ENCODE measurements at places on chromosomes 3 and 15.

- DNase-seq = peak; percentile 28
These were observed 46.4 kb downstream of the DLEC1 start for GRCh38 chr3:38085311-38085942.

DNA sequence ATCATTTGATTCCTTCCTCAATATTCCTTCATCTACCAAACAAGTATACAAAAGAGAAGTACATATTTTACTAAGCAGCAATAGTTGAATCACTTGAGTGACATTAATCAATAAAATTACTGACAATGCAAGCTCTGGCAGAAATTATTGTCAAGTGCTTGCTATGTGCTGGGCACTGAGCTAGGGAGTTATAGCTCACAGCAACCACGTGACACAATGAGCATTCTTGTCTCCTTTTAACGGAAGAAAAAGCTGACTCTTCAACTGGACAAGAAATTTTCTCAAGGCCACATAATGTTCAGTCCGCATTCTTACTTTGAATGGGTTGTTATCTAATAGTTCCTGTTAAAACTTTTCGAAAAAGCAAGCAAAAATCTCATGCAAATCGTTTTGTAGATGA lies 500.1 kb downstream of the PYDC2 start:
- no peak for DNase-seq

GRCh38 chr3:4531478-4532025 lies 38.4 kb downstream of the ITPR1 start:
- no peak for DNase-seq

GRCh38 chr15:36658312-36658711 lies 78.9 kb downstream of the CDIN1 start:
- no peak for DNase-seq

GRCh38 chr15:57635300-57635909 lies 43.7 kb downstream of the MYZAP start:
- DNase-seq = no peak

DNA sequence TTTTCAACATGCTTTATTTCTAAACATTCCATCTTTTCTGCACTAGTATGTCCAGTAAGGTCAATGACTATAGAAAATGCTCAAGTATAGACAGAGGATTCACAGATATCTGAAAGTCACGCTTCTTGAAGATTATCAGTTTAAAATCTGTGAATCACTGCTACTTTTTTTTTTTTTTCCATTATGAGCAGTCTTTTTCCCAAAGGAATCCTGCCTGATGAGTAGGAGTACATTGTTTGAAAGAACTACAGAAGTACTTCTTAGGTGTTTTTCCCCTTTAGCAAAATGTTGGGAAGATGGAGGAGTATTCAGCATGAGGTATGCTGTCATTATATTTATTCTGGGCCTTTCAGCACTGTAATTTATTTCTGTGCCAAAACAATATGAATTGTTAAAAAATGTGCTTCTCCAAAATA lies 266.2 kb downstream of the NLGN1 start:
- DNase-seq = no peak

- DNase-seq = no peak
These were observed 91.1 kb downstream of the TRIM42 start for GRCh38 chr3:140768941-140769340.

- no peak for DNase-seq
These were observed 4.5 kb upstream of the SEMA3B start for GRCh38 chr3:50264383-50264963.

GRCh38 chr3:143122089-143122430 lies 2.5 kb downstream of the CHST2 start:
- DNase-seq = no peak

DNA sequence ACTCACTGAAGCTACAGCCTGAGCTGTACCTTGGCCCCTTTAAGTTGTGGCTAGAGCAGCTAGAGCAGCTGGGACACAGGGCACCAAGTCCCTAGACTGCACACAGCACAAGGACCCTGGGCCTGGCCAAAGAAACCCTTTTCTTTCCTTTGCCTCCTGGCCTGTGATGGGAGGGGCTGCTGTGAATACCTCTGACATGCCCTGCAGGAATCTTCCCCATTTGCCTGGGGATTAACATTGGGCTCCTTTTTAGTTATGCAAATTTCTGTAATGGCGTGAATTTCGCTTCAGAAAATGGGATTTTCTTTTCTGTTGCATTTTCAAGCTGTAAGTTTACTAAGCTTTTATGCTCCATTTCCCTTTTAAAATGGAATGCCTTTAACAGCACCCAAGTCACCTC lies 611.2 kb upstream of the ARPP21 start:
- DNase-seq = no peak

DNA sequence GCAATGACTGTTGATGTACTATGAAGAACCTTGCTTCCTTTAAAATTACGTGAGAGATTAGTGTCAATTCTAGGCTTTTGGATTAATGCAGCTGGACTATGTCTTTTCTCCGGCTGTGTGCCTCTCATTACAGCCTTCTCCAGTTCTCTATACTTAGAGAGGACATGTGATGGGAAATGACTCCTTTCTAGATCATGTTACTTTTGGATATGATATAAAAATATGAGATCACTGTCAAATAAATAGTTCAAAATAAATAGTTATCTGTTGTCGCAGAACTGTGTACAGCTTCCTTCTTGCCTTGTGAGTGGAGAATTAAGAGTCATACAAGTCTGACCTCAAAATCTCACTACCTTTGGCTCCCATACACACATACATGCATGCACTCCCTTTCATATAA lies 592.4 kb downstream of the DIPK2A start:
- DNase-seq = no peak

DNA sequence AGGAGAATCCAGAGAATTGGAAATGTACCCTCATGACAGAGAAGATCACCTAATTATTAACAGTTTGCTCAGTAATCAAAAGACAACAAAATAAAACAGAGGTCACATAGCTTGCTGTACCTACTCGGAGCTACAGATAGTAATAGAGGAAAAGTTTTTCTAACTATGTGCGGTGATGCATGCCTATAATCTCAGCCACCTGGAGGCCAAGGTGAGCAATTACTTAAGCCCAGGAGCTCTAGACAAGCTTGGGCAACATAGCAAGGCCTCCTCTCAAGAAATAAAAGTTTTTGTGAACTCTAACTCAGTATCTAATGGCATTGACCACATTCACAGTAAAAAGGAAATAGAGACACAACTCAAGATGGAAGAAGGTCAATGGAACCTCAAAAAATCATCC lies 243.6 kb downstream of the ATP8B4 start:
- DNase-seq = no peak

GRCh38 chr3:175082631-175083030 lies 223.5 kb downstream of the NAALADL2 start:
- DNase-seq = no peak

DNA sequence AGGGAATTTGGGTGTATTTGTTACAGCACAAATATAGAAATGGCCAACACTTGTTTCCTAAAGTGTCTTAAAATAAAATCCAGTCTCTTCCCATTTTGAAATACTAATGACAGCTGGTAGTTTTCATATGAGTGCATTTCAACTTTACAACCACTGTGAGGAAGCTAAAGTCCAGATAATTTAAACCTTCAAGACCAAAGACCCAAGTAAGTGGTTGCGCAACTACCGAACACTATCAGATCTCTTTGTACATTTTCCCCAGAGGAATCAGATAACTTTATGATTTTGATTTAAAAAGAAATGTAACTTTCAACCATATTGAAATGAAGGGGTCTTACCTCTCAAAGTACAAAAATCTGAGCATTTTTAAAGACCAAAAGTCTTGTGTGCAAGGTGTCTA lies 14.3 kb downstream of the BCL2L10 start:
- DNase-seq = no peak

DNA sequence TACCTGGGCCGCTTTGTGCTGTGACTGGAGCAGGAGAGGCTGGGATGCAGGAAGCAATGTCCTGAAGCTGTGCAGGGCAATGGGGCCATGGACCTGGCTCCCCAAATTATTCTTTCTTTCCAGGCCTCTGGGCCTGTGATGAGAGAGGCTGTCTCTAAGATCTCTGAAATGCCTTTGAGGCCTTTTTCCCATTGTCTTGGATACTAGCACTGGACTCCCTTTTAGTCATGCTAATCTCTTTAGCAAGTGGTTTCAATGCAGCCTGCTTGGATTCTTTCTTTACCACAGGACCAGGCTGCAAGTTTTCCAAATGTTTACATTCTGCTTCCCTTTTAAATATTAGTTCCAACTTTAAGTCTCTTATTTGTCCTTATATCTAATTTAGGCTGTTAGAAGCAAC lies 64.8 kb upstream of the SGO1 start:
- no peak for DNase-seq

DNA sequence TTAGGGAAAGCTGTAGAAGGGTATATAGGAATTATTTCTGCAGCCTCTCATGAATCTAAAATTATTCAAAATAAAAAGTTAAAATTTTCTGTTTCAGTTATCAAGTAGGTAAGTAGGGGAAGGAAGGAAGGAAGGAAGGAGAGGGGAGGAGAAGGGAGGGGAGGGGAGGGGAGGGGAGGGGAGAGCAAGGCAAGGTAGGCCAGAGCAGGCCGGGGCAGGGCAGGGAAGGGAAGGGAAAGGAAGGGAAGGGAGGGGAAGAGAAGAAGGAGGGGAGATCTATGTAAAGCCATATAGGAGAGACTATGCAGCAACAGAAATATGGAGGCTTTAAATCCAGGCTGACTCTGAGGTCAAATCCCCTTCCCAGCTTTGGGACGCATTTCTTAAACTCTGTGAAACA lies 38.3 kb upstream of the BOC start:
- DNase-seq = no peak

GRCh38 chr3:49650637-49651036 lies 23.5 kb upstream of the APEH start:
- no peak for DNase-seq

DNA sequence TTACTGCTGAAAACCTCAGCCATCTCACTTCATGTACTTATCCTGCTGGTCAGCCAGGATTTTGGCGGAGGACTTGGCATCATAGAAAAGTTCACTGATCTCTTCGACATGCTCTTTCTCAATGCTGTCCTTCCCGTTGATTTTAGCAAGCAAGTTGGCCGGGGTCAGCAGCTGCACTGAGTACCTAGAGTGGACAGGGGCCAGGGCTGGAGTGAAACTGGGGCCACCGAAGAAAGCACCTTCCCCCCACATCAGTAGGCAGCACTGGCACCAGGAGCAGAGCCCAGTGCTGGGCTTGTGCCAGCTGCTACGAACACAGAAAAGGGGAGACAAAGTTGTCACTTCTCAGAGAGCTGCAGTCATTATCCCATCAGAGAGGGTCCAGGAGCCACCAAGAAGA lies 29.0 kb downstream of the SEC61A1 start:
- no peak for DNase-seq

DNA sequence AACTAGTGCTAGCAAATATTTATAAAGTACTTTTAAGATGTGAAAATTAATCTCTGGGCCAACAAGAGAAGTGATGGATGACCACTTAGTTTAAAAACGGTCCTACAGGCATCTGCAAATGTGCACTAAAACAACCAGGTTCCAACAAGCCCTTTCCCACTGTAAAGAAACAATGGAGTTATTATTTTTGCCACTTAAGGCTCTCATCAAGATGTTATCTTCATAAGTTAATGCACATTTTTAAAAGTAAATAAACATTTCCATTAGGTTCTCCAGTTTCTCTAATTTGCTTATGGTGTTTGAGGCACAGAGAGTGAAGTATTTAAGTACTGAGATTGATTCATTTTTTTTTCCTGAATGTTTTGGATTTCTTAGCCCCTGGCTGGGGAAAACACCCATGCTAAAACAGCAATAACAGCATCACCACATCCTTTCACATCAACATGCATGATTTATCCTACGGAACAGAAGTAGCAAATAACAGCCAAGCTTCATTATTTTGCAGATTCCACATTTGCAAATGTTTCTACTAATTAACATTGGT lies 20.8 kb downstream of the ABI3BP start:
- no peak for DNase-seq

- no peak for DNase-seq
These were observed 2.0 kb downstream of the FAM3D start for GRCh38 chr3:58664611-58665010.

GRCh38 chr3:187025656-187026316 lies 95.5 kb downstream of the ST6GAL1 start:
- DNase-seq = no peak

DNA sequence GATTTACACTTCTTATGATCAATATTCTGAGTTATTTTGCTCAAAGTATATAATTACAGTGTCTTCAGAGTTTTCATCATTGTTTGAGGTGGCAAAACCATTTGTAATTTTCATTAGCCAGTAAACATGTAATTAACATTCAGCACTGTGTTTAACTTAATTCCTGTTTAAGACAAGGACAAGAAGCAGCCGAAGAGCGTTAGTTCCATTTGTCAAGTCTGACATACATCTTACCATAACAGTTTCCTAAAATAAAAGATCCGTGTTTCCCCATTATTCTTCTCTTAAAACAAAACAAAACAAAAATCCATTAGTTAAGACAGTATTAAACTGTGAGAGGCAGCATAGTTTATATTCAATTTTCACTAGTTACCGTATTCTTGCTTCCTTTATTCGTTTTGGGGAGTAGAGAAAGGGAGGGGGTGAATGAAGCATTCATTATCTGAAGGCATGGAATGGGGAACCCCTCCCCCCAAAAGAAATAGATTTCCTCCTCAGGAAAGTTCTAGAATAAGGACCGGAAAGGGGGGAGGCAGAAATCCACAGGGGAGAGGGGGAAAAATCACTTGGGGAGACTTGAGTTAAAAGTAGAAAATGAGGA lies 5.5 kb upstream of the NR2F2 start:
- DNase-seq = no peak

GRCh38 chr3:71857956-71858355 lies 73.0 kb upstream of the PROK2 start:
- DNase-seq = no peak

GRCh38 chr3:70531063-70531657 lies 218.7 kb upstream of the MDFIC2 start:
- DNase-seq = peak; percentile 39

GRCh38 chr3:25381083-25381482 lies 47.0 kb upstream of the RARB start:
- DNase-seq = no peak

GRCh38 chr3:88661433-88661824 lies 446.0 kb upstream of the EPHA3 start:
- no peak for DNase-seq

GRCh38 chr15:39431376-39431775 lies 149.5 kb upstream of the THBS1 start:
- no peak for DNase-seq
